ENCODE measurements at places on chromosomes 3 and 15. TPM values are rescaled to one million over a fixed set of nuclear protein-coding genes. Genes with fewer than 3 reads are reported as not detected.

MESP2 gene
- polyA plus RNA-seq: not detected

DNA sequence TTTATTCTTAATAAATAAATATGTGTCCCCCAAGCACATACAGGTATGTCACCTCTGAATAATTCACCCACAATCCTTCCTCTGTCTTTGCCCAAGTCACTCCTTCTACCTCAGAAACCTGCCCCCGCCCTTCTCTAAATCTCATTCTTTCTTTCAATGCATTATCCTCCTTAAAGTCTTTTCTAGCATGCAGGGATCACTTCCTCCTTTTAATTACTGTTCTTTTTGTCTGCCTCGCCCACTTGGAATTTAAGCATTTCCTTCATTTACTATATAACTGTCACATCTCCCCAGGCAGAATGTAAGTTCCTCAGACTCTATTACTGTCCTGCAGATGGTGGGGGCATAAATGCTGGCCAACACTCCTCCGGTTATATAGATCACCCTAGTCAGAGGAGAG, 7.8 kb downstream of the CCDC80 start:
- DNase-seq: no peak

GRCh38 chr3:101281521-101282030, 38.8 kb downstream of the IMPG2 start:
- no peak for DNase-seq

DNA sequence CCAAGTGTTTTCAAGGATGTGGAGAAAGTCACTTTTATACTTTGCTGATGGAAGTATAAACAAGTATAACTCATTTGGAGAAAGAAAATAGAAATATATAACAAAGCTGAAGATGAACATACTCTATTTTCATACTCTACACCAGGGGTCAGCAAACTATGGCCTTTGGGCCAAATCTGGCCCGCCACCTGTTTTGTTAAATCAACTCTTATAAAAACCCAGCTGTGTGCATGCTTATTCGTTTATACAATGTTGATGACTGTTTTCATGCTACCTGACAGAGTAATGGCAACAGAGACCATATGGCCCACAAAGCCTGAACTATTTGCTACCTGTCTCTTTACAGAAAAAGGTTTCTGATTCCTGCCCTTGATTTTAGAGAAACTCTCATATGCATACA, 124.0 kb downstream of the NR1D2 start:
- no peak for DNase-seq

XRN1 gene
- polyA plus RNA-seq: 7.6 TPM

LAMB2 gene
- 408 TPM for polyA plus RNA-seq

- DNase-seq: no peak
Observed at GRCh38 chr15:62809115-62809967, 233.2 kb upstream of the TPM1 start.

GRCh38 chr15:75109021-75109735, 85.8 kb downstream of the PPCDC start:
- DNase-seq: no peak

CCDC33 gene
- polyA plus RNA-seq: 0.10 TPM

DNA sequence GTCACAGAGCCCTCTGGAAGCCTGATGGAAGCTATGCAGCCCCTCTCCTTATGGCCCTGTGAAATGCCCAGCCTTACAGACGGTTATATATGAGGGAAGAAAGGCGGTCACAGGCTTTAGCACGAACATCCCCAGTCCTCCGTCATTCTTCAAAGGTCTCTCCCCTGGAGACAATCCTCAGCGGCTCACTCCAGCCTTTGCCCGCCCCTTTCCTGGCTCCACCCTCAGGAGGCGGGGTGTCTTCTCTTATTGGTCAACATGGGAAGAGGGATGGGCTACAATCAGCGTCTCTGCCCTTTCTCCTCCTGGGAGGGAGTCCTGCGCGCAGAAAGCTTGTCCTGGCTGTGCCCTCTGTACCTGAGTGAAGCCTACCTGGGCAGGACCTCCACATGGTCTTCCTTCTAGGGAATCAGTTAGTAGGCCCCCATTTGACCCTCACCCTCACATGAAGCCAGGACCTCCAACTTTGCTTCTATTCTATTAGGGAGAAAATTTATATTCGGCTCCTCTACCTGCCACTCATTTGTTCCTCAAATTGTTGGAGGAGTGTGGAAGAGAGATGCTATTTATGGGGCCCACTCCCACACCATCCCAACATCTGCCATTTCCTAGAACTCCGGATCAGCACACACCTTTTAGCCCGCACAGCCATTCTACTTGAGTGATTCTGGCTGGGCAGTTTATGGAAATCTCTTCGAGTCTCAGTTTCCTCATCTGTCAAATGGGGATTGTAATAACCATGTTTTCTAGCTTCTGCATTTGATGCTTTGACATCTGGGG, 112.9 kb upstream of the SLC6A11 start:
- no peak for DNase-seq

- no peak for DNase-seq
Observed at GRCh38 chr3:7752005-7752404, 749.6 kb upstream of the LMCD1 start.

GOLGA8N gene
- polyA plus RNA-seq: 7.2 TPM

DNA sequence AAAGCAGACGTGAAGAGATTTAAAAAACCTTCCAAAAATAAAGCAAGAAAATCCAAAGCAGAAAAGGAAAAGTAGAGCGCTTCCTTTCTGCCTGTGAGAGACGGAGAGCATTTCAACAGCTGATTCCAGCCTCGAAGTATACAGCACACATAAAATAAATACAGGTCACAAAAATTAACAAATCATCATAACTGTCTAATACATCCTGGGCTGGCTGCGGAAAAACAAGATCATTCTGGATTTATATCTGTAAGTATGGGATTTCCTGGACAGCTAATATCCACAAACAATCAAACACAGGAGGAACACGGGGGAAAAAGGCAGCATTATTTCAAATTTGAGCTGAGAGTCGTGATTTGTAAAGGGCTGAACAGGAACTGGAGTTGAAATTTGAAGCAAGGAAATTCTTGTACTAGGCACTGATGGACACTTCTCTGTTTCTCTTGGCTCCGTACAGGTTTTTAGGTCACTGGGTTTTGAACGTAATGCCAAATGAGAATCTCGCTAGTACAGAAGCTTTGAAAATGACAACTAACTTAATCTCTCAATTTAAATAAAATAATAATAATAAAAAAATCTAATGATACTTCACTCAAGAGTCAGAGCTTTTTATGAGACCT, 577.7 kb downstream of the FOXP1 start:
- DNase-seq: no peak

GRCh38 chr15:35953424-35953823, 407.5 kb upstream of the DPH6 start:
- DNase-seq: no peak

GRCh38 chr15:57649138-57649537, 57.4 kb upstream of the POLR2M start:
- no peak for DNase-seq

- DNase-seq: no peak
Observed at GRCh38 chr15:59200560-59200959, 6.1 kb upstream of the LDHAL6B start.

GRCh38 chr3:173584093-173584837, 186.7 kb downstream of the NLGN1 start:
- no peak for DNase-seq

GRCh38 chr3:33795856-33796536, 2.4 kb upstream of the PDCD6IP start:
- DNase-seq: no peak

GRCh38 chr3:22318325-22318724, 567.3 kb upstream of the ZNF385D start:
- DNase-seq: no peak

GRCh38 chr3:136856665-136857064, 5.3 kb upstream of the NCK1 start:
- no peak for DNase-seq

GRCh38 chr15:89395461-89395871, 60.8 kb upstream of the POLG start:
- DNase-seq: no peak

DNA sequence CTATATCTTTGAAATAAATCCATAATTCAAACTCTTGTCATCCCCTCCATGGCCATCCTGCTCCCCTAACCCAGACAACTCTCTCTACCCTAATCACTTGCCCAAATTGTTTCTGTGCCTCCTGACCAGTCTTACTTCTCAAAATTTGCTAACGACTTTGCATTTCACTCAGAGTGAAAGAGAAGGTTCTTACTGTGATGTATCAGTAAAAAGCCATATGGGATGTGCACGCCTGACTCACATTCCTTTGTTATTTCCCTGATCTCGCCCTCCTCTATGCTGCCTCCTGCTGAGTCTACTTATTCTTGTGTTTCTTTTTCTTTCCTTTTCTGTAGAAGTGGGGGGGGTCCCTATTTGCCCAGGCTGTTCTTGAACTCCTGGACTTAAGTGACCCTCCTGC, 487.2 kb upstream of the FRG2C start:
- no peak for DNase-seq

GRCh38 chr3:127206611-127207516, 13.9 kb downstream of the PRR23E start:
- no peak for DNase-seq

DNA sequence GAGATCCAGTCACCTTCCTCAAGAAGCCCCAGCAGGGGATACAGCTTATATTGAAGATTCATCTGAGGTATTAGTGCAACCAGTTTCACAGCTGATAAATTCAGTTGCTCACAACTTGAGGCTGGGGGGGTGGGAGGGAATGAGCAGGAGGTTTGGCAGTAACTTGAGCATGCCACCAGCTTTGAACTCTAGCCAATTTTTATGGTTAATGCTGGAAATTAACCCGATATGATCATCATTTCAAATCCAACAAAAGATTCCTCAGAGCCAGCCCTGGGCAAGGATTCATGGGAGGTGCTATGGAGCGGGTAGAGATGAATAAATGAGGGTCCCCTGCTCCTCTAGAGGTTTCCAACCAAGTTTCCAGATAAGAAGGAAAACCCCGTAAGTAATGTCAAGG, 73.1 kb upstream of the HES1 start:
- no peak for DNase-seq

DNA sequence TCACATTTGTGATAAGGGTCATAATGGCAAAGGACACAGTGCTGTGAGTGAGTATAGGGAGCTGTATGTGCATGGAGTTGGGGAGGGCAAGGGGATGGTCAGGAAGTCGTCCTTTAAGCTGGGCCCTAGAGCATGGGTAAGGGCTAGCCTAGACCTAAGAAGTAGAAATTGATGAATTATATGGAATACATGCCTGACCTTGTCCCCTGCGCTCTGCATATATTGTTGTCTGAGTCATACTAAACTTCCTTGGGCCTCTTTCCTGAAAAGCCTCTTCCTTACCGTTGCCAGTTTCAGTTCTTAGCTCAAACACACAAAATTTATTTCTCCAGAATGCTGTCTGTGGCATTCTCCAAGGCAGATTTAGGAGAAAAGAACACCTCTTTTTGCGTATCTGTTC, 4.6 kb downstream of the SNRK start:
- DNase-seq: no peak

GRCh38 chr3:120763601-120764000, 21.1 kb downstream of the GTF2E1 start:
- no peak for DNase-seq

GRCh38 chr3:57910990-57911389, 97.2 kb upstream of the FLNB start:
- no peak for DNase-seq

DNA sequence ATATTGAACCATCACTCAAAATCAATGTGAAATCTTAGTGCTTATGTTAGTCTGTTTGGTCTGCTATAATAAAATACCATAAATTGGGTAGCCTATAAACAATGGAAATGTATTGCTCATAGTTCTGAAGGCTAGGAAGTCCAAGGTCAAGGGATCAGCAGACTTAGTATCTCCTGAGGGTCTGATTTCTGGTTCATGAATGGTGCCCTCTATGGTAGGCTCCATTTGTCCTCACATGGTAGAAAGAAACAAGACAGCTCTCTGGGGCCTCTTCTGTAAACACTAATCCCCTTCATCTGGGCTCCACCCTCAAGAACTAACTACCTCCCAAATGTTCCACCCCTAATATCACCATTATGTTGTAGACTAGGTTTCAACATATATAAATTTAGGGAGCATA, 15.0 kb upstream of the EOMES start:
- no peak for DNase-seq

DNA sequence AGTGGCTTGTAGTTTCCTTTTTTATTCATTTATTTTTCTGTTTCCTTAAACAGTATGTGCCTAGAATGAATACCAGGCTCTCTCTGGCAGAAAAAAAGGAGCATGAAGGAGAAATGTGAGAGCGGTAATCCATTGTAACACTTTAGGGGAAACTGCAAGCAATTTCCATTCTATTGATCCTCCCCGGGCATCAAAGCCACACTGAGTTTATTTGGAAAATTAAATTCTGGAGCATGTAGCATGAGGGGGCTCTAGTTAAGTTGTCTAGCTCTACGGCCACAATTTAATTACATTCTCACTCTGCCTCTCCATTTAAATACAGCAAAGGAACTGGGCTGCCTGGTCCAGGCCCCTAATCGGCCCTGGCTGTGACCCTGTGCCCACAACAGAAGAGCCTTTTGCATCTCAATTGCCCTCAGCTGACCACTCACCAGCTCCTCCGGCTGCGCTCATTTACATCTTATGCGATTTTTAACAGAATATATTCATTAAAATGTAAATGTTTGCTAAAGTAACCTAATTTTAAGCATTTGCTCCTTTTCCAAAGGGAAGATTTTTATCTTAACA, 72.9 kb downstream of the MEGF11 start:
- no peak for DNase-seq

- no peak for DNase-seq
Observed at GRCh38 chr3:45832699-45833098, 9.2 kb downstream of the LZTFL1 start.

ST8SIA2 gene
- not detected for polyA plus RNA-seq

PARP15 gene
- polyA plus RNA-seq: 2.0 TPM

DNA sequence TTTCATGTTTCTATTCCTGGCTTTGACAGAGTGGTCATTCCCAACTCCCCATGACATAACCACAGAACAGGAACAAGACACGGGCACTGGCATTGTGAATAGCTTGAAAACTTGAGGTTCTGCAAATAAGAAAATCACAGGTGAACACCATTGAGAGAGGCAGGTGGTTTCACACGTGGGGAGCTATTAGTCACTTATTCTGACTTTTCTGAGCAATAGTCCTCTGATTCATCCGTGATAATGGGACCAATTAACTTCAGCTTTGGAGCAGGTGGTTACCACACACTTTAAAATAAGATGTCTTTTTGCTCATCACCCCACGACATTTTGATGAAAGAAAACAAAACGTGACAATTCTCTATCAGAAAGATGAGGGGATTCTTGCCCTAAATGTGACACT, 224.7 kb downstream of the KLF13 start:
- no peak for DNase-seq

KBTBD13 gene
- 0.07 TPM for polyA plus RNA-seq

DNA sequence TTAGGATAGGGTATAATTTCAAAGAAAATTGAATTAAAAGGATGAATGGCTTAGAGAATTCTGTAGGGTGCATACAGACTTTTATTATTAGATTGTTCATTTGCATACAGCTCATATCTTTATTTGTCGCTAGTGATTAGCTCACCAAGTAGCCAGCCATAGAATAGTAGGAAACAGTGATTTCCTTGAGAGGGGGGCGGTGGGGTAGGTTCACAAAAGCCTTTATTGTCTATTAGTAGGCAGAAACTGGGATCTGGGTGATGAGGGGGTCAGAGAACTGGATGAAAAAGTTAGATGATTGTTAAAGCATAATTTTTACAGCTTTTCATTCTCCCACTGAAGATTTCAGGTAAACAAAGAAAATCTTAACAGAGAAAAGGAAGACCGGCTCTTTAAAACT, 77.6 kb upstream of the RAP2B start:
- DNase-seq: no peak

All from ovary (tissue), 10 donors.